NCI-H748 treated with DMSO at 0.1 percent for 48 hours (cell line): ENCODE measurements at places on chromosomes 2 and 18.

- DNase-seq = no peak
These were observed 966 bp downstream of the ADCY3 start for GRCh38 chr2:24919037-24919505.

DNA sequence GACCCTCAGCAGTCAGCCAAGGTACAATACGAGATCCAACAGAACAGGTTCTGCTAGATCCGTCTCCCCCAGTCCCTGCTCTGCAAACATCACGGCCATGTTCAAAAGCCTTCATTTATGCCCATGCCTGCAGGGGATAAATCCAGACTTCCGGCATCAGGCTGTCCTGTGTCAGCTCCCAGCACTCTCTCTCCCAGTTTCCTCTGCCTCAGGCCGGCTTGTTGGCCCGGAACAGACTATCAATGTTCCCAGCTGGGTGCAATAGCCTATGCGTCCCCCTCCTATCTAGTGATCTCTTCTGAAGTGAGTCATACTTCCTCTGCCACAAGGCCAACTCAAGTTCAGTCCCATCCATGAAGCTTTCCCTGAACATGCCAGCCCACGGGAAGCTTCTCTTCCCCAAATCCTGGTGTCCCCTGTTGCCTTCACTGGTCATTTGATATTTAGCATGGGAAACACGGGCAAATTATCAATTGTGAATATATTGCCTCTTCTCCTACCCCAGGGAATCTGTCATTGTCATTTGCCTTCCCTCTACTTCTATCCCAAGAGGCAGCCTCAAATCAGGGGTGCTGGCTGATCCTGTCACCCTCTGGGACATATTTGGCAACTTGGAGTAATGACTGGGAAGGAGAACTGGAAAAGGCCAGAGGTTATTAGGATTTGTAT is 51.1 kb downstream of the CAPN13 start:
- DNase-seq = no peak

DNA sequence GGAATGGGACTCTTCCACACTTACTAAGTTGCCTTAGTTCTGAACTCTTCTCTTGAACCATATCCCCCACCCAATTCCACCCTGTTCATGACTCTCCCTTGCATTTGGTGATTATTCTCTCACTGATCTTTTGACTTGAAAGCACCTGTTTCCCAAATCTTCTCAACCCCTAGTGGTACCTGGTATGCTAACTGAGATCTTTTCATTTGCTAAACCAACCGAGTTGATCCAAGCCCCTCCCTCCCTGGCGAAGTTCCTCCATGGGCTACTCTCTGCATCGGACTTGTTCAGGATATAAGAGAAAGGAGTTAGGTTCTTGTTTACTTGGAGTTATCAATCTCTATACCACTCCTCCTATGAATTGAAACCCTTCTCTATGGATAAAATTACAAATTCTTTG is 593.5 kb downstream of the BCL11A start:
- DNase-seq = no peak

DNA sequence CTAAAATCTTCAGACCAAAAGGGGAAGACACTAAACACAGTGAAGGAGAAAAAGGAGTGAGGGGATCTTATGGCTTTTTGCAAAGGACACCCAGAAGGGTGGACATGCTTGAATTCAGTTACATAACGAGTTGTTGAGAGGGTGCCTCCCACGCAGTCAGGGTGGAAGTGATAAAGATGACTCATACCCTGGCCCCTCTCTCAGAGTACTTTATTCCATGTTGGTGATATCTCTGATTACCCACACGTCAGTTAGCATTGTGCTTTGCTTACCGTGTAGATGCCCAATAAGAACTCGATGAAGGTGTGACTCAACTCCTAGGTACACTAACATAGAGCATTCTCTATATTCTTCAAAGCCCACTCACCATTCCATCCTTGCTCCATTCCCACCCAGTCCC is 44.4 kb downstream of the EN1 start:
- no peak for DNase-seq

DNA sequence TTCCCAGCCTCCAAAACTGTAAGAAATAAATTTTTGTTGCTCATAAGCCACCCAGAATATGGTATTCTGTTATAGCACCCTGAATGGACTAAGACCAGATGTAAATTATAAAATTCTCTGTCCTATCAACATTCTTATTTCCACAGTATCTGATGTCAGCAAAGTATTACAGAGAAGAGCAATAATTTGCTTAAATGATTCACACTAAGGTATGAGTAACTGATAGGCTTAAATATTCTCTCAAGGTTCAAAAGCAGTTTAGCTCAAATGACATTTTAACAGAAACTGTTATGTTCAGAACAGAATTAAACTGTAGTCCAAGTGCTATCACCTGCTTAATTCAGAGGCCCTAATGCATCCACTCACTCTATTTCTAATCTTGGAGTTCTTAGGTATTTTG is 12.8 kb downstream of the SESTD1 start:
- no peak for DNase-seq

GRCh38 chr18:79904357-79905147 is 46.9 kb downstream of the SLC66A2 start:
- no peak for DNase-seq

- DNase-seq = no peak
These were observed 99.0 kb downstream of the CPS1 start for GRCh38 chr2:210655229-210655975.

DNA sequence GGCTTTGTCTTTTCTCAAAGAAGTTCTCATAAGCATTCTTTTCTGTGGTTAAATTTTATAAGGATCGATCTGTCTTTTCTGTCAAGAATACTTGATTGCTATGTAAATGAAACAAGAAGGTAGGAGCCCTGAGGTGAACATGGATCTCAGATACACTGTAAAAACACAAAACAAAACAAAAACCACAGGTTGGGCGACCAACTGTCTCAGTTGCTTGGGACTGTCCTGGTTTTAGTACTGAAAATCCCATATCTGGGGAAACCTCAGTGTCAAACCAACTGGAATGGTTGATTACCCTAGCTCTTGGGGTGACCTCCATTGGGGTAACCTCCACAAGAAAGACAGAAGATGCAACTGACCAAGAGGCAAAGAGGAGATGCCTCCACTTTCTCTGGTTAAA is 55.8 kb upstream of the TMEM178A start:
- no peak for DNase-seq

DNA sequence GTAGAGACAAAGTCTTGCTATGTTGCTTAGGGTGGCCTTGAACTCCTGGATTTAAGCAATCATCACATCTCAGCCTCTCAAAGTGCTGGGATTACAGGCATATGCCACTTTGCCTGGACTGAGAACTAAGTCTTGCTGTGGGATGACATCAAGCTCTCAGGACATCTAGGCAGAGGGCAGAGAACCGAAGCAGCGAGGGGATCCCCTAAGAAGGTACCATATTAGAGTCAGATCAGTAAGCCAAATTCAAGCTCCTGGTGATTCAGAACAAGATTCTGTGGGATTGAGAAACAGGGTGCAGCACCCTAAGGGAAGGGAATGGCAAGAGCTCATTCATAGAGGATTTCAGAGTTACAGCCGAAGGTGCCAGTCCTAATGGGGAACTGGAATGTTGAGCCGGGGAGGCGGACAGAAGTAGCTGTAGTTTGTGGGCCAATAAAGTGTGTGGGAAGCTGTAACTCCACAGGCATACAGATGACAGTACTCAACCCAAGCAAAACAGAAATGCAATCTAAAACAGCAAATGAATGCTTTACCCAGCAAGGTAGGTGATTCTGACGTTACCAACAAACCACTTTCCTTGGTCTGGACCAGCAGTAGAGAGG is 30.9 kb downstream of the EPHA4 start:
- no peak for DNase-seq

DNA sequence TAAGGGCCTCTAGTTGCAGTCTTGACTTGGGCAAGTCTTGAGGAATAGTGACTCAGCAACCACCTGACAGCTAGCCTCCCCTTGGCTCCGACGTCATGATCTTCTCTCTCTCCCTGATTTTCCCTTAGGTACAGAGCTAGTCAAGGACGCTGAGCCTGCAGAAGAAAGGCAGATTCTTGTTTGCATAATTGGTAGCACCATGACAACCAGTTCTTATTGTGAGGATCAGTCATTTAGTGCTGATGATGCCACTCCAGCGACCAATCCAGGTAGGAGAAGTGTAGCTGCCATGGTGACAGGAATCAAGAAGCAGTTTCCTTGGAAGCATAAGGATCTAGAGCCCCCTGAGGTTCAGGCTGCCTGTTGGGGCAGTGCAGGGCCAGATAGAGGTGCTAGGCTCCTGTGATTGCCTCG is 2.8 kb upstream of the RESP18 start:
- DNase-seq = no peak

GRCh38 chr2:99490623-99491461 is 1.0 kb upstream of the REV1 start:
- no peak for DNase-seq

DNA sequence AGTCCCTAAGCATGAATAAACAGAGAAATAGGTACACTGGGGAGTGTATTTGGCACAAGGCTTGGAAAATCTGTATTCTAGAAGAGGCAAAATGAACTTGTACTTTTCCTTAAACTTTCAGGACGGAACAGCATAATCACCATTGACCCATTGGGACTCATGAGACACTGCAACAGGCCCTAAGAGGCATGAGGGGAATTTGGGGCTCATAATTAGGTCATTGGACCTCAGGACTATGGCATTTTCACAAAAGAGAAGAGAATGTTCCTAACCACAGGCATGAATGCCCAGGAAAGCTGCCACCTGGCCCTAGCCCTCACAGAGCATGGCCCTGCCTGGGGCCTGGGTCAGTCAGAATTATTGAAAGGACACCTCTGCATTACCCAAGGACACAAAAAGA is 67.9 kb upstream of the PIK3C3 start:
- no peak for DNase-seq

DNA sequence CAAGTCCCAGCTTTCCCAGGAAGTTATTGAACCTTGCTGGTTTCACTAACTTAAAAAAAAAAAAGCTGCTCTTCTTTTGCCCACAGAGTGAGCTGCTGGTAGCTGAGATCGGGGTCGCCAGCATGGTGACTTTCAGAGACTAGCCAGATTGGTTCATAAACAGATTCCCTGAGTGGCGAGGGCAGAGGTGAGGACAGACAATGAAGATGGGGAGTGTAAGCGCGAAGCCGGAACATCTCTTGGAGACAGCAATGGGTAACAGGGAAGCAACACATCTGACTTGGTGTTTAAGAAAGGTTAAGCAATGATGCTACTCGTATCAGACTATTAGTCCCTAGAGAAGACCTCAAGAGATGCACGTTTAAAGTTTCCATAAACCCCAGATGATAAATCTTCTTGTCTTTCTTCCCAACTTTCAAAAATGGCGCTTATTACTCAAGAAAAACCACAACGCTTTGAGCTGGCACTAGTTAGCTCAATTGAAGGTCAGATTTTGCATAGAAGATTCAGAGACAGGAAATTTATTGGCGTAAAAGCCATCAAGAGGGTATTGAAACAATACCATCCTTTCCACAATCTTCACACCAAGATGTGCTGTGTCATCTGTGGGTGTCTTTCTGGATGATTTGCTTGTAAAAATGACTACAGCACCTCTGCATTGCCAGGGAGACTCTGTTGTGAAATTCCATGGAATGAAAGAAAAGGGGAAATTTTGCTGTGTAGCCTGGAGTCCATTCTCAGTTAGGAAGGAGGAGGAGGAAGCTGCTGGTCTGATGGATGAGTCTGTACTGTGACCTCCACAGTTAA is 193.1 kb upstream of the CXCR4 start:
- DNase-seq = no peak

- DNase-seq = no peak
These were observed 773.7 kb upstream of the RAB6C start for GRCh38 chr2:129205766-129206165.

DNA sequence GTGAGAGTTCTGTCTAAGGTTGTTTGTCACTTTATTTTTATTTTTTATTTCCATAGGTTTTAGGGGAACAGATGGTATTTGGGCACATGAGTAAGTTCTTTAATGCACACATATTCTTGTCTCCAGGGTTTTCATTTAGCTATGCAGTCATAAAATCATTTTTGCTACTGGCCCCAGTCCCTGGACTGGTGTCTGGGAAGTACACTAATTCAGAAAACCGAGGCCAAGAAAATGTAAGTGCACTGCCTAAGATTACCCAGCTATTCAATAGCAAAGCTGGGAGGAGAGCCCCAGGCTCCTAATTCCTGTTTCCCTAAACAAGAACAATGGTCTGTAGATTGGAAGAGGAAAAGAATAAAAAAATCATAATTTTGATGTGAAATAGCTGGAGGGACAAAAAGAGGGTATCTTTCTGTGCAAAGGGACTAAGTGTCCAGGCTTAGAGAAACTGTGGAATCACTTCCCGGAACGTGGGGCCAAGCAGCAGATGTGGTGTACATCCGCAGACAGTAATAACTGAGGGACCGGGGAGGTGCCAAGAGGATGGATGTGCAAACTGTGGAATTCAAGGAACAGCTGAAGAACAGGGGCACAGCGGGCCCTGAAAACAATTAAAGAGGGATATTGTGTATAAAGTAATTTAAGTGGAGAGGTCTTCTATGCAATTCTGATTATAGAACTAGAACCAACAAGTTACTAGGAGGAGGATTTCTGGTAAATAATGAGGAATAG is 236.3 kb downstream of the ACKR3 start:
- no peak for DNase-seq

DNA sequence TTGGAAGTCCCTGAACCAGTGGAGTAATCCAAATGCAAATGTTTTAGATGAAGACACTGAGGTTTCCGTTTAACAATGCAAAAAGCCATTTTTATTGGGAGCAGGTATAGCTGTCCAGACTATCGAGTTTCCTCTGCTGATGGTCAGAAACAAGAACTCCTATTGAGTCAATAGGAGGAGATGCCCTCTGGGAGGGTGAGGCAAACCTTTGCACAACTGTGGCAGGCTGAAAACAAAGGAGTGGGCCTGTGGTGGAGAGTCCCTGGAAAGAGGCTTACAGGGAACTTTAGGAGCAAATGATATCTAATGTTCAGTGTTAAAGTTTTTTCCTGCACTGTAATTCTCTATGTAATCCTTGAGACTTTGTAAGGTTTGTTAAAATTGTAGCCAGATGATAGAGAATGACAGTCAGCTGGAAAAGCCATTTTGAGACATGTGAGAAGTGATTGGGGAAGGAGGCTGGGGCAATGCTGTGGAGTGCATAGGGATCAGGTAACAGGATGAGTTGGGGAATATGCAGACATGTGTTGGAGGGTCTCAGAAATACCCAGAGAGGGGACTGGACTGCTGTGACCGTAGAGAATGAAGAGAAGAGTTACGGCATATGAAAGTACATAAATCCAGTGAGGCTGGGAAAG is 15.1 kb upstream of the EML4 start:
- no peak for DNase-seq

GRCh38 chr18:12608301-12608700 is 49.6 kb downstream of the SPIRE1 start:
- no peak for DNase-seq

- DNase-seq = no peak
These were observed 5.2 kb upstream of the C18orf63 start for GRCh38 chr18:74310411-74310810.

GRCh38 chr18:3597409-3598357 is 147.7 kb downstream of the TGIF1 start:
- no peak for DNase-seq
